ENCODE measurements at places on chromosomes 5 and 9. TPM values are rescaled to one million over a fixed set of nuclear protein-coding genes. Genes with fewer than 3 reads are reported as not detected.

DNA sequence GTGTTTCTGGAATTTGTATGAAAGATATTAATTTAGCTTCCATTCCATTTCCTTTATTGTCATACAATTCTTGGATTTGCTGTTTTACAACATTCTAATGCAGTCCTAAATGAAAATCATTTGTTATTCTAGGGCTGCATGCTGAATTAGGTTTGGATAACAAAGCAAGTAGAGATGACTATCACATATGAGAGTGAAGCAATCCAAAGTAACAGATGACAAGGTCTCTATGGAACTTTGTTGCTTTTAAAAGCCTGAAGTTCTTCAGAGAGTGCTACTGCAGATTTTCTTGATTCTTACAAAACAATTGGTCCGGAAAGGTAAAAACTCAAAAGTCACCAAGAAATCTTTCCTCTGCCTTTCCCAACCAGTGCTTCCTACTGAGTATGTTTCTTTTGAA lies 56.9 kb upstream of the VCAN start:
- ATAC-seq, result no peak

GRCh38 chr9:132249123-132249522 lies 87.3 kb downstream of the NTNG2 start:
- no peak for ATAC-seq

The PTPRD gene
- total RNA-seq, result 4.3 TPM

The FOXD4L6 gene
- total RNA-seq, result not detected

GRCh38 chr9:118088090-118088489 lies 383.9 kb downstream of the TLR4 start:
- ATAC-seq, result no peak

- no peak for ATAC-seq
Observed at GRCh38 chr5:71621268-71621667, 34.1 kb downstream of the MCCC2 start.

DNA sequence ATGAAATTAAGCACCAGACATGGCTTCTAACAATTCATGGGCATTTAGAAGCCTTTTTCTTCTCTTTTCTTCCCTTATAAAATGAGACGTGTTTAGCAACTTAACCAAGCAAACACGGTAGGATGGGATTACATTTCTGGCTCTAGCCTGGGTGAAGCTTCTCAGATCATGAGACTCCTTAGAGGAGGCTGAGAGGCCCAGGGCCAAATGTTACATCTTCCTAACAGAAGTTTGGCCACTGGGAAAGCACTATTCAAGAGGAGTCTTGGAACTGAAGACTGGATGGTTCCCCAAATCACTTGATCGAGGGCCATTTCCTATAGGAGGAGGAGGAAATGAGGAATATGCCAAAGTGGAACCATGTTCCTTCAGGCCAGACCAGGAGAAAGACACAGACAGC lies 1.9 kb downstream of the GABRP start:
- ATAC-seq, result no peak

The WDR55 gene
- total RNA-seq, result 18.2 TPM

The LHFPL2 gene
- 40.3 TPM for total RNA-seq
